ENCODE measurements at places on chromosomes 1 and 21.
A peak's percentile ranks its signal among the peaks of the same experiment; 100 is the strongest.

DNA sequence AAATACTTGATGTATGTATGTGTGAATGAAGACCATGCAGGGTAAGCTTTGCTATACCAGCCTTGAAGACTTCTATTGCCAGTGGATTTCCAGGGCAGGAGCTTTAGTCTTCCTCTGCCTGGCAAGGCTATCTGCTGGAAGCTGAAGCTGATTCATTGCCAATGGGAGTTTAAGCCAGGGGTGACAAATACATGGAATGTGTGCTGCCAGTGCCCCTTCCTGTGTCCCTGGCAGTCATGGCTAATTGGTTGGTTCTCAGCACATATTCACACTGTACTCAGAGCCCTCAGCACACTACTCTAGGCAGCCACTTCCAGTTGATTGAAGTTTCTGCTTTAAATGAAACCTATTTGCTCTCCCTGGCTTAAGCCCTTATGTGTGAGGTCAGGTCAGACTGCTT is 1.5 kb downstream of the ZSCAN20 start:
- DNase-seq, result no peak

DNA sequence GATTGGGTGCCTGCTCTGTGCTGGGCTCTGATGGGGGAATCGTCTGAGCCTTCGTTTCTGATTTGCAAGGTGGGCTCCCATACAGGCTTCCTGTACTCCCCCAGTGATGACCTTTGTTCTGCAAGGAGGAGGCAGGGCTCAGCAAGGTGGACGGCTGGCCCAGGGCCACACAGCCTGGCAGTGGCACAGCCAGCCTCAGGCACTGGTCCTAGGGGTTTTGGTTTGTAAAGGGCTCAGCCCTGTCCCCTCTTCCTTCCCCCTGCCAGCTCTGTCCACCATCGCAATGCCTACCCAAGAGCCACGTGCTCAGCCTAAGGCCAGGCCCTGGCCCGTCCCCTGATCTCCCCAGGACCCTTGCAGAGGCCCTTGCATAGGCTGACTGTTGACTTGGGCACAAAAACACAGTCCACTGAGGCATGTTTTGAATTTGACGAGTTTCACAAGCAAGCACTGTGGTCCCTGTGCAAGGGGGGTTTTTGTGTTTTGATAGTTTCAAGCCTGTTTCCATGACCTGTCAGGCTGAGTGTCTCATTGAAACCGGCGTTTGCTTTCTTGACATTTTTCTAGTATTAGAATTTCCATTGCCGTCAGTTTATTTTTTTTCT is 39.5 kb upstream of the TNFRSF1B start:
- DNase-seq, result no peak

DNA sequence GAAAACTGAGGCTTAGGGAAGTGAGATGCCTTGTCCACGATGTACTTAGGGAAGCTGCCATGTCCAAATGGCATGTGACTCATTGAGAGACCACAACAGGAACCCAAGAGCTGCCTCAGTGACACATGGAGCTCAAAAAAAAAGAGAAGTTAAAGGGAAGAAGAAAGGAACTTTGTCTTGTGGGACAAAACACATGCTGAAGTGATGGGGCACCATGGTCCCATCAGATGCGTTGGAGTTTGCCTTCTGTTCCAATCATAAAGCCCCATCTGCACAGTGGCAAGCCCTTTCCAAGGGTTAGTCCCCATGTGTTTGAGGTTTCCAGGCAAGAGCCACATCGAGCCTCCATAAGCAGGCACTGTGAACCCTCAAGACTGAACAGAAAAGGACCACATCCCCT is 8.0 kb downstream of the MED8 start:
- DNase-seq, result no peak

DNA sequence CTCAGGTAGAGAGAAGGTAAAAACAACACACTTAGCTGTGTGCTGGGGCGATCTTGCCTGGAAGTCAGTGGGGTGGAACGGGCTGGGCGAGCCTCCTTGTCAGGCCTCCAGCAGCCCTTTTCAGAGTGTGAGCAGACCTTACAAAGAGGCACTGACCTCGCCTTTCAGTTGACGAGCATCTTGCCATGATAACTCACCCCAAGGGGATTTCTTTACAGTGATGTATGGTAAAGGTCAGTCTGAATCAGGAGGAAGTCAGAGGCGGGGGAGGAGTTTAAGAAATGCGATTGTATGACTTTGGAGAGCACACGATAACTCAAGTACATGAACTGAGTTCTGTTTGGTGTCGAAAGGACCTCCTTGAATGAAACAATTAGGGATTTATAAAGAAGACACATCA is 326.5 kb upstream of the PROX1 start:
- no peak for DNase-seq

GRCh38 chr1:96945509-96946084 is 224.0 kb downstream of the PTBP2 start:
- DNase-seq, result no peak

GRCh38 chr1:199690496-199690895 is 337.0 kb upstream of the NR5A2 start:
- no peak for DNase-seq

DNA sequence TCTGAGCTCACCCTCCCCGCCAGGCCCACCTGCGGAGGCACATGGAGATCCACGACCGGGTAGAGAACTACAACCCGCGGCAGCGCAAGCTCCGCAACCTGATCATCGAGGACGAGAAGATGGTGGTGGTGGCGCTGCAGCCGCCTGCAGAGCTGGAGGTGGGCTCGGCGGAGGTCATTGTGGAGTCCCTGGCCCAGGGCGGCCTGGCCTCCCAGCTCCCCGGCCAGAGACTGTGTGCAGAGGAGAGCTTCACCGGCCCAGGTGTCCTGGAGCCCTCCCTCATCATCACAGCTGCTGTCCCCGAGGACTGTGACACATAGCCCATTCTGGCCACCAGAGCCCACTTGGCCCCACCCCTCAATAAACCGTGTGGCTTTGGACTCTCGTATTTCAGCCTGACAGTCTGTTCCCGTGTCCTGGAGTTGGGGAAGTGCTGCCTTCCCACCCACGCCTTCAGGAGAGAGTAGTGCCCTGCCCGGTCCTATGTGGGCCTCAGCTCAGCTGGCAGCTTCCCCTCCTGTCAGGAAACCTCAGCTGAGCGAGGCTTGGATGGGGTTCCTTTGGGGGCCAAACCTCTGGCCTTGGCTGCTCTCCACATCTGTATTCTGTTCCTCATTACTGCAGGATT is 9.2 kb downstream of the ZBTB48 start:
- no peak for DNase-seq

- DNase-seq, result no peak
Observed at GRCh38 chr1:143553627-143554026, 418.2 kb downstream of the FAM72C start.

GRCh38 chr1:182646739-182647138 is 37.6 kb downstream of the RGS8 start:
- DNase-seq, result no peak

DNA sequence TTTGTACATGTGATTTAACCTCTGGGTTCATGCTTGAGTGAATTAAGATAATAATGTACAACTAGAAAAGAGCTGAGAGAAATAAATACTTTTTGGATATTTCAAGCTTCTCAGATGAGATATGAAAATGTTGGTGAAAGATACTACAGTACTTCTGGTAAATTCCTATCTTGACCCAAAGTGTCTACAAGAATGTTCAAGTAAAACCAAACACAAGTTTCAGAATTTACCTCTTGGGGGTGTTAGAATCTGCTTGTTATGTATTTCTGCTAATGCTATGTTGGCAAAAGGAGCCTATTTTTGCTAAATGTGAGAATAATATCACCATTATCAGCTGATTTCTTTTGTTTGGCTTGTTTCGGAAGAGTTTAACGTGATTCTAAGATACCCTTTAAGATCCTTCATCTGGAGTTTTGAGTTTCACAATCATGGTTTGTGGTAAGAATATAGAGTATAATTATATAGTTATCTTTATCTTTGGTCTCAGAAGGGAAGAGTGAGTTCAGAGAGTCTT is 388.5 kb downstream of the LMO4 start:
- DNase-seq, result no peak

- no peak for DNase-seq
Observed at GRCh38 chr21:27359141-27359540, 392.3 kb upstream of the ADAMTS5 start.

DNA sequence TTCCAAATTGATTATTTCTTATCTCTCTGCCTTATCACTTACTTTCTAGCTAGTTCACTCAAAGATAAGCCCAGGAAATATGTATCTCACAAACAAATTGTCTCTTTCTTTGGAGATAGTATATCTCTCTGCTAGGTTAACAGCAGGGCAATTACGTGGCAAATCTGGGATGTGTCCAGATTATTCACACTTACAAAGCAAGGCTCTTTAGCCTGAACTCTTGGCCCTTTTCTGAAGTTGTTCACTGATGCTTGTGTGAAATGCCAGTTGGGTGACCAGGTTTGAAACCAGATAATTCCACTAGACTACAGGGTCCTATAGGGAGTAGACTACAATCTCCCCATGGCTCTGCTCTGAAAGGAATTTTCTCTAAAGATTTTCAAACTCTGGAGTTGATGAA is 30.8 kb upstream of the FAM78B start:
- no peak for DNase-seq

GRCh38 chr1:62194651-62195544 is at the start of gene L1TD1:
L1TD1 (plus strand) TSS chr1:62194849; CDS start chr1:62206629, 11,780 bp downstream.
- no peak for DNase-seq

GRCh38 chr1:26538480-26539412 is 9.2 kb downstream of the RPS6KA1 start:
- DNase-seq, result peak; percentile 21

- no peak for DNase-seq
Observed at GRCh38 chr1:21863981-21864380, 51.9 kb downstream of the LDLRAD2 start.

GRCh38 chr1:59292562-59292961 is 4.3 kb upstream of the FGGY start:
- DNase-seq, result no peak

- DNase-seq, result no peak
Observed at GRCh38 chr1:41122851-41123518, 101.5 kb upstream of the SLFNL1 start.

- DNase-seq, result no peak
Observed at GRCh38 chr1:183021405-183022201, 1.6 kb upstream of the LAMC1 start.

DNA sequence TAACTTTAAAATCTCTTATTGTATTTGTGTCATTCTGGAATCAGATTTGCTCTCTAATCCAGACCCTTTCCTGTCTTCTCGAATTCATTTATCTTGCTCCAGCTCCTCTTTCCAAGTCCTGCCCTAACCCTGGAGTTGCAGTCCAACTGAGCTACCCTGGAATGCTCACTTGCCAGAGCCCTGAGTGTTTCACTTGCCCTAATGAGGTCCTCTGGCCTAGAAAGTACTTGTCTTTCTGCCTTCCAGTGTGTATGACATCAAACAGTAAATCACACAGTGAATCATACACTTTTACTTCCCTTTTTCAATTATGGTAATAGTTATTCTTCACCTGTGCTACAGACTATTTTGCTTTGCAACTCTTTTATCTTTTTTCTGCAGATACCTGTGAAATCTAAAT is 96.9 kb downstream of the NEK7 start:
- no peak for DNase-seq

DNA sequence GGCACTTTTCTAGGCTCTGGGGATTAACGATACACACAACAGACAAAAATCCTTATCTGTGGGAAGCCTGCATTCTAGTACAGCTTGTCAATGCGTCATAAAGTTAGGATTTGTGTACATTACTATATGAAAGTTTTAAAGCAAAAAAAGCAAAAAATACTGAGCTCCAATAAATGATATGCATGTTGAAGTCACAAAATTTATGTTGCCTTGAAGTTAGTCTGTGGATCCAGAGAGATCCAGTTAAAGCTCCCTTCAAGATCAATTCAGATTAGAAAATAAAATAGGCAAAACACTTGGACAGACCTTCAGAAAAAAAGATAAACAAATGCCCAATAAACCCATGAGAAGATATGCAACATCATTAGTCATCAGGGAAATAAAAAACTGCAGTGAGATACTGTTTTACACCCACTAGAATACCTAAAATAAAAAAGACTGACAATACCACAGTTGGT is 33.1 kb upstream of the KCNQ4 start:
- DNase-seq, result no peak

DNA sequence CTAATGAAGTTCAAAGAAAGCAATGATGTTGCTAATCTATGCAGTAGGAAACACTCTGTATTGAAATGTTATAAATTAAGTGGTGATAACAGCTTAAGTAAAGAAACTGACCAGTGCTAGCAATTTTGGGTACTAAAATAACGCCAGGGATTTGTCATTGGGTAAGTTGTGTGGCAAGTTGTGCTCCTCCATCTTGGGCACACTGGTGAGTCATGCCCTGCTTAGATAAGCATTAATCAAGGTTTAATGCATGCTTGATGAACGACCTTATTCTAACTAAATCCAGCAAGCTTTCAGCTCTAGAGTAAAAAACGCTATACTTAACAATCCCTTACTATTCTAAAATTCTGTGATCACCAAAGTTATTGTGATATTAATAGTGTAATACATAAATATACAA is 25.2 kb downstream of the VAMP4 start:
- no peak for DNase-seq

GRCh38 chr1:52253421-52253820 is 111.5 kb downstream of the ZFYVE9 start:
- no peak for DNase-seq

DNA sequence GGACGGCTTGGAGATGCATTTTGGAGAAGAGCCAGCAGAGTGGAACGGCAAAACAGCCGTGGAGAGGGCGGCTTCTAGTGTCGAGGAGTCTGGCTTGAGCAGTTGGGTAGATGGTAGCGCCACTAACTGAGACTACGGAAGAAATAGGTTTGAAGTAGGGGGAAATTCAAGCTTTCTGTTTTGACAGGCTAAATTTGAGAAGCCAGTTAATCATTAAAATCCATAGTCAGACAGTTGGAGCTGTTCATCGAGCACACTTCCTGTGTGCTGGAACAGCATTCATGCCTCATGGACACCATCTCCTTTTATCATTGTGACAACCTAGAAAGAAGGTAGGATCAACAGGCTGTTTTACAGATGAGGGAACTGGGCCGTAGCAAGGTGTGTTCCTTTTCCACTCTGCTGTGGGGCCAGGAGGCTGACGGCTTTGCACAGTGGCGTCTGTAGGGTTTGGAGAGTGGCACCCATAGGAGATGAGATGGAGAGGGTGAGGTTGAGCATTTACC is 3.4 kb upstream of the PKLR start:
- DNase-seq, result no peak

GRCh38 chr1:43565600-43566360 is 35.1 kb downstream of the PTPRF start:
- DNase-seq, result no peak

DNA sequence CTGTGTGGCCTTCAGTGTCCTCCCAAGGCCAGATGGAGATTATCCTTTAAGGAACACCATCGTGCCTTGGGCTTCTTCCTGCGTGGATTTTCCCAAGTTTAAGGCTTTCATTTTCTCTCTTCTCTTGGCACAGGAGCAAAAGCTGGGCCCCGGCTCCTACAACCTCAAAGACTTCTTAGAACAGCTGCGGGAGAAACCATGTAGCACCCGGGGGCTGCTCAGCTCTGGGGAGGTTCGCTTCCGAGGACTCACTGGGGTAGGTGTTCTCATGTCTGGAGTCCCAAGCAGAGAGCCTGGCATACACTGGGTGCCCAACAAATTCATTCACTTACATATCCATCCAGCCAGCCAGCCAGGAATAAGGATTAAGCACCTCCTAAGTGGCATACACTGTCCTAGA is 6.6 kb upstream of the TTC22 start:
- no peak for DNase-seq

GRCh38 chr1:16005597-16005996 is 1.6 kb downstream of the SRARP start:
- DNase-seq, result no peak

- no peak for DNase-seq
Observed at GRCh38 chr1:183958958-183959357, 78.6 kb downstream of the COLGALT2 start.

- DNase-seq, result no peak
Observed at GRCh38 chr1:157695417-157695816, 5.2 kb downstream of the FCRL3 start.

Measured in activated CD8-positive, alpha-beta memory T cell treated with anti-CD3 and anti-CD28 coated beads for 1 hour (primary cell).